ENCODE measurements at places on chromosomes 16 and 17.
A peak's percentile ranks its signal among the peaks of the same experiment; 100 is the strongest.

DNA sequence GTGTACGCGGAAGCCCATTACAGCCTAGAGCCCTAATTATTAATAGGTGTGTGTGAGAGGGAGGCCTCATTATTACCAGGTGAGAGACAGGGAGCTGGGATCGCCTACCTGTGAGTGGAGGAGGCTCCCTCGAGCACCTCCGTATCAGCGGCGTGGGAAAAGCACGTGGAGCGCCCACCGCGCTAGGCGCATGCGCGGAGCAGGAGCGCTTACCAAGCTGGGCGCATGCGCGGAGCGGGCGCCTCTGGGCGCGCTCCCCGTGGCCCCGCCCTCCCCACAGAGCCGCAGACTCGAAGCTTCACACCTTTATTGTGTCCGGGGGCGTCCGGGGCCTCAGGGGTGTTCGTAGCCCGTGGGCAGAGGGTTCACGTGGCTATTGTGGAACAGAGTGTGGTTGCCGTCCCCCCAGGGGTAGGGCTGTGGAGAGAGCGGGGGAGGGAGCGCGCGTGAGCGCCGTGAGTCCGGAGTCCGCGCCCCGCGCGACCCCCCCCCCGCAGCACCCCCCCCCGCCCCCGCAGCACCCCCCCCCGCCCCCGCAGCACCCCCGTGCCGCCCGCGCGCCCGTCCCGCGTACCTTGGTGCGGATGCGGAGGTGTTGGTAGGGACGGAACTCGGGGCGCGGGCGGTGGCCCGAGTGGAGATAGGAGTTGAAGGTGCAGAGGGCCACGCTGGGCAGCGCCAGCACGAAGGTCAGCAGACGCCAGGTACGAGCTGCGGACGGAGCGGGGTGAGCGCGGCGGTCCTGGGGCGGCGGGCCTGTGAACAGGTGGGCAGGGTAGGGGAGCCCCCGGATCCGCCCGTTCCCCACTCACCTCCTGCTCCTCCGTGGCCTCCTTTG, 500 bp downstream of the COX6A2 start:
- peak; percentile 95 for DNase-seq

GRCh38 chr17:3961564-3962047, 2.6 kb downstream of the ATP2A3 start:
- DNase-seq = no peak

DNA sequence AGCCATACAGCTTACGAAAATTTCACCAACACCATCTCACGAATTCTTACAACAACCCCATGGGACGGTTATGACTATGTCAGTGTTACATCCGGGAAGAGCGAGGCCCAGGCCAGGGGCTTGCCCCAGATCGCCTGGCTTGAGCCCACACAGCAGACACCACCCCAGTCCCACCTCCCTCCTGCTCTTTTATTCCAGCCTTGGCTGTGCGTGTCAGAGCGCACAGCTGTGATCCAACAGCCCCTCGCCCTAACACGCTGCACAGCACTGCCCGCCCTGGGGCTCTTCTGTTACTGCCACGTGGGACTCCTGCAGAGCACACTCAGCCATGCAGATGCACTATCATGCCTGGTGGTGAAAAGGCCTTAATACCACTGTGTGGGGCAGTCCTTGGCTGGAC, 127.9 kb downstream of the ENGASE start:
- DNase-seq = no peak

DNA sequence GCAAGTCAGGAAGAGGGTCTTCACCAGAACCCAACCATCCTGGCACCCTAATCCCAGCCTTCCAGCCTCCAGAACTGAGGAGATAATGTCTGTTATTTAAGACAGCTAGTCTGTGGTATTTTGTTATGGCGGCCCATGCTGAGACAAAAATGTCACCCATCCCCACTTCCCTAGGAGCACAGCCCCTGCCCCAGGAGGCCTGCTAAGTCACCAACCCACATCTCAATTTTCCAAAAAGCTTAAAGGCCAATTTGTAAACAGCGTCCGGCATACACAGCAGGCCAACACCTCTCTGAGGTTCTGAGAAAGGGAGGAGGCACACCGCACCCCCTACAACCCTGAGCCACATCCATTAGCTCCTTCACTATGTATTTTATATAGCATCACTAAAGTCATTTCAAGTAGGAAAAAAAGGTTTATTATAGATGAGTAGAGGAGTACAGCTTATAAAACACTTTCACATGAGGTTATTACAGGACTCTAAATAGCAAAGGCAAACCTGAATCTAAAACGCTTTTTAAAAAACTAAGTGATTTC, 6.9 kb downstream of the TMEM170A start:
- DNase-seq = no peak

DNA sequence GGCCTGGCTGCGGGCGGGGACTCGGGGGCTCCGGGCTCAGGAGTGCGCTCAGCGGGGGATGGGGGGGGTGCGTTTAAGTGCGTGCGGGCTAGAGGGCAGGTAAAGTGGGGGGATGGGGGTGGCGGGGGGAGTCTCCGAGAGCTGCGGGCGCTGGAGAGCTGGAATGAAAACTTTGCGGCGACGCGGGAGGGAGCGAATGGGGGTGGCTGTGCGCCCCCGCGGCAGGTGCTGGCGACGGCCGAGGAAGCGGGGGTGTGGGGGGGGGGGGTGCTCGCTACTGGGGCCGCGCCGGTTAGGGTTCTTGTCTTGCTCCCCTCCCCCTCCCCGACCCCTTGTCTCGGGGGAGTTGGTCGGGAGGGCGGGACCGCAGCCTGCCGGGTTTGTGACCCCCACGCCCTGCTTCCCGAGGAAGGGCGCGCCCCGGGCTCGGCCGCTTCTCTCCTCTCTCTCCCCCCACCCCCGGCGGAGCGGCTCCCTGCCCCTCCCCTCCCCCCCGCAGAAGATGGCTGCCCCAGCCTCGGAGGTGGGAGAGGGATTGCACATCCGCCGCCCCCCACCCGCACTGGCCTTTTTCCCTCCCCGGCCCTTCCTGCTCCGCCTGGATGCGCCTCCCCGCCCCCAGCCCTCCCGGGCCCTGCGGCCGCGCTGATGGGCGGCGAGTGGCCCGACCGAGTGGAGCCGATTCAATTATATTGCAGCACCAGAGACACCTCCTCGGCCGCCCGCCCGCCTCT, 649 bp downstream of the GSE1 start:
- peak; percentile 77 for DNase-seq

- DNase-seq = no peak
These were observed 11.7 kb downstream of the CFAP52 start for GRCh38 chr17:9587969-9588656.

DNA sequence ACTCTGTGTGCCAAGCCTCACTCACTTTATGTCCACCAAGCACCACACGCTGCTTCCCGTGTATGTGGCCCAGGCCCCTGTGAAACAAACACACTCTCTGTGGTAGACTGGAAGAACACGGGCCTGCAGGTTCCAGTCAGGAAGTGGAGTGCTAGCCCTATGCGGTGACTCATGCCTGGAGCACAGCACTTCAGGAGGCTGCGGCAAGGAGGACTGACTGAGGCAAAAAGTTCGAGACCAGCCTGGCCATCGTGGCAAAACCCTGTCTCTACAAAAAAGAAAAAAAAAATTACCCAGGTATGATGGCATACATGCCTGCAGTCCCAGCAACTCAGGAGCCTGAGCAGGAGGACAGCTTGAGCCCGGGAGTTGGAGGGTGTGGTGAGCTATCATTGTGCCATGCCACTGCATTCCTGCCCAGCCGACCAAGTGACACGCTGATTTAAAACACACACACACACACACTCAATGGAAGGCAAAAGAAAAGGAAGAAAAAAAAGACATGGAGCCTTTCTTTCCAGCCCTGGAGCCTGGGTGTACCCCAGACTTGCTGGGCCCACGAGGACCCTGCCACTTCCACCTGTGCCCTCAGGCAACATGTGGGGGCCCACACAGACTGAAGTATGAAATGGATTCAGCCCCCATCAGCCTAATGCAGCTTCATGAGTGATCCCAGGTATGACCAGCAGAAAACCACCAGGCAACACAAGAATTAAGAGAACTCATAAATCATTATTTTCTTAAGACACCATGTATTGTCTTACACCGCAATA, 126.6 kb downstream of the ANKRD11 start:
- peak; percentile 66 for DNase-seq

DNA sequence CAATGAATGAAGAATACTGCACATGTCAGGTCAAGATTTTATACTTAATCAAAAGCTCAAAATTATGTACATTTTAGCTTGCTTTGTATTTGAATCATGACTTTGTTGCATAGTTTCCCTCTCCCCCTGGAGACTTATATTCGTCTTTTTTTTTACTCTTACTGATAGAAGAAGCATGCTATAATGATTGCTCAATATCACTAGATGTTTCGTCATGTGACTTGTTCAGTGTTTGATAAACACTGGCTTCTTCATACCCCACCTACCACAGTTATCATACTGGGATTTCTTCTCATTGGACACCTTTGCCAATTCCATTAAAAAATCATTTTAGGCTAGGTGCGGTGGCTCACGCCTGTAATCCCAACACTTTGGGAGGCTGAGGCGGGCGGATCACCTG, 148.7 kb downstream of the FTO start:
- DNase-seq = no peak

DNA sequence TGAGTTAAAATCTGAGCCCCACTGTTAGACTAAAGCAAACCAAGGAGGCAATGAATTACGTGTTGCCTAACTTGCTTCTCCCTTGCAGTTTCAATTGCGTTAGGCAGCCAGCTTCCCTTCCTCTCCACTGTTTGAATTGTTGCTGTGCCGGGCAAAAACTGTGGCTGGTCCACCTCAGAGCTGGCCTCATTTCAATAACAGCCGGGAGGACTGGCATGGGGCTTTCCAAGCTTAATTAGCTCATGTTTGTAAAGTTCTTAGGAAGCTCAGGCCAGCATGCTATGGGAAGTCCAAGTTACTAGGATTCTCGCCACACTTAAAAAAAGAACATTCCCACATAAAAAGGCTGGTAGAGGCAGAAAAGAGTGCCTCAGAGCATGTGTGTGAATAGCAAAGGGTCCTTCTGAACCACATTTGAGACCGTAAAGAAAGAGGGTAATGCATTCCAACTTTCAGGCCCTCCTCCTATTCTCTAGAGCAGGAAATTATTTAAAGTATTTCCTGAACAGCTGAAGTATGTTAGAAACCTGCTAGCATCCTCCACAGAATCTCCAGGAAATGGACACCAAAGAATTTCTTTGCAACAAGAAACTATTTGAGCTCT, 79.0 kb upstream of the SMURF2 start:
- no peak for DNase-seq

GRCh38 chr16:86899757-86900156, 321.4 kb downstream of the FOXL1 start:
- peak; percentile 29 for DNase-seq

GRCh38 chr17:51585514-51586104, 325.3 kb downstream of the UTP18 start:
- no peak for DNase-seq

DNA sequence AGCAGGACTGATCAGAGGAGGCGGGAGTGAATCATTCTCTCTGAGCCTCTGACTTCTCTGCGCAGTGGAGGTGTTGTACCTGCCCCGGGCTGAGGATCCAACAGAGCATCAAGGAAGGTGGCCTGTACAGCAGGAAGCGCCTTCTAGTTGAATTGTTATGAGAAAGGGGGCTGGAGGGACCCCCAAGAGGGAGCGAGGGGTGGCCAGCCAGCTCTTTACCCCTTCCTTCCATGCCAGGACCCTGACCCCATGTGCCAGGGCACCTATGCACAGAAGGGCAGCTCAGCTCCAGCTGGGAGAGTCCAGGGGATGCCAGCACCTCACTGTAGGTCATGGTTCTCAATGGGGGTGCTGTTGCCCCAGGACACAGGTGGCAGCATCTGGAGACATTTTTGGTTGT, 149.3 kb downstream of the SDK2 start:
- no peak for DNase-seq

Data from GM03348 (cell line).